MM.1S (cell line): ENCODE measurements at places on chromosomes 4 and X.

- no peak for DNase-seq
Measured at GRCh38 chr4:78477276-78477675, 74.3 kb upstream of the ANXA3 start.

DNA sequence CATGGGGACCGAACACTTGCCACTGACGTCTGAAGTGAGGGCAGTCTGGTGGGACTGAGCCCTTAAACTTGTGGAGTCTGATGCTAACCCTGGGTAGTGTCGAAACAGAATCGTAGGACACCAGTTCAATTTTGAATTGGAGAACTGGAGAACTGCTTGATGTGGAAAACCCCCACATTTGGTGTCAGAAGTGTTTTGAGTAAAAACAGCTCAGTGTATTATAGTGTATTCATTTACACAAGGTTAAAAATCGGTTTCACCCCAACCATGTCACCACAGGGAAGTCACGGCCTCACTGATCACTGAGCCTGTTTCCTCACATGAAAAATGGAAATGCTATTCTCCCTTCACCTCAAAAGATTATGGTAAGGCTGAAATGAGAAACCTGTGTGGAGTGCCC, 21.9 kb downstream of the PIN4 start:
- no peak for DNase-seq

DNA sequence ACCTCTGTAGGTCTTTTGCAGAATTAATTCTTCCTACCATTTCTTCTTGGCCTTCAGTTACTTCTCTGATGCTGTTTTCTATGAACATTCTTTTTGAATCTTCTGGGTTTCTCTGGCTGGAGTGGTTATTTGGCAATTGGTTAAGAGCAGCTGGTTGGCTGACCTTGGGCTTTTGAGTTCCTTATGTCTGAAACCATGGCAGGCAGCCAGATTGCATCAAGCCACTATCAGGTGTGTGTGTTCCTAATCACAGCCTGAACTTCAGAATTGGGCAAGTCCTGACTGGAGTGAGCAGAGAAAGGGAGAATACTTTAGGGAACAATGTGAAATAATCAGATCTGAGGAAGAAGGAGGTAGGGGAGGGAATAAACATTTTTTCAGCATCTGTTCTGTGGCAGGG, 90.2 kb downstream of the ARHGAP10 start:
- DNase-seq: no peak

GRCh38 chr4:4919927-4920326, 60.5 kb downstream of the MSX1 start:
- no peak for DNase-seq

DNA sequence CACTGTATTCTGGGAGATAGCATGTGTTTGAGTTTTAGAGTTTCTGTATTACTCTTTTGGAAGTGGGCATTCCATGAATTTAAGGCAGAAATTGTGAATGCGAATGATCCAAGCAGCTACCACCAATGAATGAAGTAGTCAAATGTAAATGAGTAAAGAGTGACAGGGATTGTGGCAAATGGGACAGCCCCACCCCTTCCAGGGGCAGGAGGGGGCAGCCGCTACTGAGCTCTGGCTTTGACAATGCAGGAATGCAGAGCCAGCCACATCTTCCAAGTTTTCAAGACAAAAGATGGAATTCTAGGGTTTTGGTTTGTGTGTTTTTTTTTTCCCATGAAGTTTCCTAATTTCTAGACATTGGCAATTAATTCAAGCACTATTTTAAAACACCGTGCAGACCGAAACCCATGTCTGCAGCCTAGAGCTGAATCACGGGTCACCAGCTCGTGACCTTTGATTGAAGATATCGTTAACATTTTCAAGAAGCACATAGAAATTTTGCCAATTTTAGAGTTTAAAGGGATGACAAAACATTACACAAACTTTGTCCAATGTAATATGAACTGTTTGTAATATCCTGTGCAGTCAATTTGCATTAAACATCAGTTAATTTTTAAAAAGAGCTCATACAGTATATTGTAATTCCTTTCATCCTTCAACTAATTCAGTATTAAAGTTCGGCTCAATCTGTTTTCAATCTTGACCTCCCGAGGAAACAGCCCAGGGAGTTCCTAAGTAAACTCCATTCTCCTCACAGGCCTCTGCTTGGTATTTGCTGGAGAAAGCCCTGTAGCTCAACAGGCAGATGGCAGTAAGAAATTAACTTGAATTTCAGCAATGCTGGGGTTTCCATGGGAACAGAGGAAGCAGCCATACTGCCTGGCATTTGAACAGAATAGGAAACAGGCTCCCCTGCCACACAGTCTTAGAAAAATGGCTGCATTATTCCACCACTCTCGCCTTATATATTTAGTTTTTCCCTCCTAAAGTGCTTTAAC, 83.4 kb downstream of the UCHL1 start:
- no peak for DNase-seq

- DNase-seq: no peak
Measured at GRCh38 chr4:243426-243825, 61.8 kb downstream of the ZNF732 start.

- DNase-seq: no peak
Measured at GRCh38 chr4:109548655-109549054, 11.4 kb upstream of the MCUB start.

GRCh38 chr4:82510216-82510615, 51.6 kb downstream of the TMEM150C start:
- DNase-seq: no peak

DNA sequence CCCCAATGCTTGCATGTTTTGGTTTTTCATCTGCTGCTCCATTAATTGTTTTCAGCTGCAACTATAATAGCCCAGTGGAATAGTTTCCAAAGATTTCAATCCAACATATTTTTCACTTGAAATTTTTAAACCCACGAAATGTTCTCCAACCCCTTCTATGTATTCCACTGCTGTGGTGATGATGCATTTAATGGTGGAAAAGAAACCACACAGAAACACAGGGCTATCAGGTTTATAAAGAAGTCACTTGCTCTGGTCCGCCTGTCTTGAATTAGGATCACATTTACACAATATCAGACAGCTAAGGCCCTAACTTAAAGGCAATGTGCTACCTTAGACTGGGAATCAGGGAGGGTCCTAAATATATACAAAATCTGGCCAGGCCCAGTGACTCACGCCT, 35.0 kb downstream of the OPHN1 start:
- DNase-seq: no peak

GRCh38 chrX:119040432-119040831, 32.4 kb upstream of the CT47C1 start:
- no peak for DNase-seq

DNA sequence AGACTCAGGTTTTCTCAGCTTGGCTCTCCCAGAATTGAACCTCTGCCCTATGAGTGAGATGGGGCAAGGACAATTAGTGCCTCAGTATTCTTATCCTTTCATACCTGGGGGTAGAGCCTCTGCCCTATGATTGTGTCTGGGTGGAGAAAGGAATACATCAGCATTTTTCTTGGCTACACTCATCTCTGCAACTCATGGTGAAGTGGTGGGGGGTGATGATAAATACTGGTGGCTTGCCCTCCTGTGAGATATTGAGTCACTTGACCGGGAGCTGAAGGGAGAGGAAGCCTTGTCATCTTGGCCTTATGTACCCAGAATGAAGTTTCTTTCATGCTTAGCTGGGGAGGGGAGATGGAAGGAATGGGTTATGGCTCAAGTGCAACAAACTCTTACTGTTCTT, 71.3 kb upstream of the ENOX2 start:
- no peak for DNase-seq

DNA sequence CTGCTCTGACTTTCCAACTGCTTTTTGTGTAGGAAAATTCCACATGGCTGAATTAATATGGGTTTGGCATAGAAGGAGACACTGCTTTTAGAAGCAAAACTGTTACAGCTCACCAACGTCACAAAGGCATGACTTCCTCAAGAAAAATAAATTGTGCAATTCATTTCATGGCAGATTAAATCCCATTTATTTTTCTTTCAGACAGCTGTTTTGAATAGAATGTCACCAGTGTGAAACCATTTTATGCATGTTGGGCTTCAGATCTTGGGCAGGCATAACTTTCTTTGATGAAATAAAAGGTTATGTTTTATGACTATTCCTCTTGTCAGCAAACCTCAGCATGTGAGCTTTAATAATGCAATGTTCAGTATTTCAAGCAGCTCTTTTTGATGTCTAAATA, 542.8 kb downstream of the GALNTL6 start:
- no peak for DNase-seq

DNA sequence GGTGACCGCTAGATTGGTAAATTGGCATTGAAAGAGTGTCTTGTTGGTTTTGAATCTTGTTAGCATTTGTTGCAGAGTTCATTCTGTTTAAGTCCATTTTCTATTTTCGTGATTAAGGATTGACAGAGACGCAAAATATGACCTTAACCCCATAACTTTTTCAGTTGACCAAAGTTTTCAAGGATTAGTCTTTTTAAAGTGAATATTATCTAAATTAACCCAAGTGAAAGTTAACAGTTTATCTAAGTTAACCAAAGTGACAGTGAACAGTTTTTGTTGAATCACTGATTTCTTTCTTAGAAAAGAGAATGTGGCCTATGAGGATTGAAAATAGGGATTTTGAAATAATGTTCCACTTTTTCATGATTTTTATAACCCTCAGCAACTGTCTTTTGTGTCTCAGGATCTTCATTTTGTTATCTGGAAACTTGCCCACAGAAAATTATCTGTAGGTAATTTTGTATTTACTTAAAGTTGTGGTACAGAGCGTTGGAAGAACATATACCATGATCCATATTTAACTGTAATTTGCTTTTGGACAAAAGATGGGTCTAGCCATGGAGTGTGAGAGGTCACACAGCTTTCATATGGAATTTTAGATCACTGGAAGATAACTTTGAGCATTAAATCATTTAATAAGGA, 3.3 kb downstream of the CPEB2 start:
- no peak for DNase-seq

DNA sequence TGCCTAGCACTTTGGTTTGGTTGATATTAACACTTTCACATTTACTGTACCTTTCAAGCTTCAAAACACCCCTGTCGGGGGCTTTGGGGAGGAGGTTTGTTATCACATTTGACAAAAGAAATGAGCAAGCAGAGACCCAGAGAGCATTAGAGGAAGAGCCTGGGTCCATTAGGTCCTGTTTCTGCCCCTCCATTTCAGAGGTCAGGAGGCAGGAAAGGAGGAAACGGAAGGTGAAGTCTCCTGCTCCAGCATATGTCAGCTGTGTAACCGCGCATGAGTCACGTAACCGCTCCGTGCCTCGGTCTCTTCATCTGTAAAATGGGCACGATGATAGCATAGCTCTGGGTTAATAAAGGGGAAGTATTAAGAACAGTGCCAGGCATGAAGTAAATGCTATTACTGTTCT, 201.9 kb upstream of the BCOR start:
- DNase-seq: no peak

DNA sequence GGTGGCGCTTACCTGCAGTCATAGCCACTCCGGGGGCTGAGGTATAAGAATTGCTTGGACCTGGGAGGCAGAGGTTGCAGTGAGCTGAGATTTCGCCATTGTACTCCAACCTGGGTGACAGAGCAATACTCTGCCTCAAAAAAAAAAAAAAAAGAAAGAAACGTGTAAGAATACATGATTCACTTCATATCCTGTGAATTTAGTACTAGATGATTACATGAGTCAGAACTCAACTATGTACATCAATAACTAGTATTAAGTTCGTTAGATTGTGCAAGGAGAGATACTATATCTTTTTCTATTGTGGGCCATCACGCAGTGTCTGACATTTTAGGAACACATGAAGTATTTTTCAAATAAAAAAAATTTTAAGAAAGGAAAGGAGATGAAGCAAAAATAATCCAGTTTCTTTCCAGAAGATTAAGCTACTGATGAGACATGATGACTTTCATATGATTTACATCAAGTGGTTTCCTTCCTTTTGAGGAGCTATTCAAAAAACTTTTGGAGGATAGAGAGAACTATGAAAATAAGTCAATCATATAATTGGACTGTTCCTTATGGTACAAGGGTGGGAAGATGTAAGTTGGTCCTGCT, 64.7 kb upstream of the EXOC1L start:
- DNase-seq: no peak

GRCh38 chr4:52052475-52052780, 1.3 kb downstream of the SPATA18 start:
- DNase-seq: no peak

DNA sequence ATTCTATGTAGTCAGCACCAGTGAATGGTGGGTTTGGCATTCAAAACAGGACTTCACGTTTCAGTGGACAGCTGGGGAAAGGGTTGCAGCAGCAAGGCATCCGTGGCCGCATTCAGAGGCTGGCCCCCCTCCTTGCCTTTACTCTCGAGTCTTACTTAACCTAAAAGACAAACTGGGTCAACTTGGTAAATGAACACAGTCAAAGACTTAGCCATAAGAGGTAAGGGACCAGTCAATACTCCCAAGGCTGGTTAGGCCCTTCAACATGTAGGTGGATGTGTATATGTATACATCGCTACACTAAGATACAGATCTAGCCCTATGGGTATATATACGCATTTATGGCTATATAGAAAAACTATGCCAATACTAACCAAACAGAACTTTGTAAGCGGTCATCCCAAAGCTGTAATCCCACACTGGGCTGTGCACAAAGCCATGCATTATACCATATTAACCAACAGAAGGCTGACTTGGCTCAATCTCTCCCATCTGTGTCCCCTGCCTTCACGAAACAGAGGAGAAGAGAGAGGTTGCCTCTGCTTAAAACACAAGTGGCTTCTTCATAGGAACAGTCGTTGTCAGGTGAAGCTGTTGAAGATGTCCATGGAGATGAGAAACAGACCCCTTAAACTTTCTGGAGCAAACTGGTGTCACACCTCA, 61.9 kb downstream of the TSC22D3 start:
- no peak for DNase-seq

DNA sequence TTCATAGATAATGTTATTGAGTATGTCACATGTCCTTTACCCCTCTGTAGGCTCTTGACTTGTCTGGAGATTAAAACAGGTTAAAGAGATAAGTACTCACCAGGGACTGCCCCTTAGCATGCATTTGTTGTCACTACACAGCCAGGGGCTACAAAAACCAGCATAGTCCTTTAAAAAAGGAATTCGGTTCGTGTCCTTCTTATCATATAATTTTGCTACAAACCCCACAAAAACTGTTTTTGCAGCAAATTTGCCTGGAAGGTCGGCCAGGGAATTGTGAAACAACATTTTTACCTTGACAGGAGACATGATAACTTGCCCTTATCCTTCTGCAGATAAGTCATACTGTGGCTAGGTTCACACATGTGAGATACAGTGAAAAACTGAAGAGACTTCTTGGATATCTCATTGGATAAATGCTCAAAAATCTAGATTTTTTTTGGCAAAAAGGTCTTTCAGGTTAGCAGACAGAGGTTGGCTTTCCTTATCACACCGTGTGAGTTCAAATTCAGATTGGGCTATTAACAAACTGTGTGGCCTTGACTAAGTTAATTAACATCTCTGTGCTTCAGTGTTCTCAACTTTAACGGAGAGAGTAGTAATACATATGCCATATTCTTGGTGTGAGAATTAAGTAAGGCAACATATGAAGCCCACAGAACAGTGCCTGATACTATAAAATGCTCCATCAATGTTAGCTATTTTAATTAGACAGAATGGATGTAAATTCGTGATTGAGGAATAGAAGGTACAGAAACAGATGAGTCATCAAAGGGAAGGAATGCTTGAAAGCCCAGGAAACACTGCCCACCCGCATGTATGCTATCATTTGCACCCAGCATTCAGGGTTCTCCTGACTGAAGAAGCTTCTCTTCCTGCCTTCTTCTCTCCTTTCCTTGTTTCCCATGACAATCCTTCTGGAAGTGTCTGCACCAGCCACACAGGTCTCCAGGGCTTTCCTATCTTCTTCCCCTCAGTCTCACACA, 30.0 kb downstream of the FAM9C start:
- DNase-seq: no peak
